Neural progenitor cell (in vitro differentiated cells): ENCODE measurements at places on chromosomes 1 and 21. TPM values are rescaled to one million over a fixed set of nuclear protein-coding genes. Genes with fewer than 3 reads are reported as not detected.
A peak's percentile ranks its signal among the peaks of the same experiment; 100 is the strongest.

The CITED4 gene
- total RNA-seq = 0.77 and 12.8 TPM in 2 replicates

The AMY2A gene
- total RNA-seq = not detected in 2 replicates

The UMODL1 gene
- total RNA-seq = 0.09 TPM in 1 of 2 replicates, not detected in the other

The ETS2 gene
- total RNA-seq = 18.8 and 22.4 TPM in 2 replicates

The RGL1 gene
- 13.5 and 15.0 TPM in 2 replicates for total RNA-seq

The SNAP47 gene
- 52.8 and 54.8 TPM in 2 replicates for total RNA-seq

The SLC9C2 gene
- not detected in 2 replicates for total RNA-seq

The FAM163A gene
- 0.11 and 0.40 TPM in 2 replicates for total RNA-seq

The RPE65 gene
- total RNA-seq = not detected in 2 replicates

The RASAL2 gene
- total RNA-seq = 14.0 and 18.3 TPM in 2 replicates

The RWDD3 gene
- total RNA-seq = 22.1 and 32.2 TPM in 2 replicates

The RHCE gene
- total RNA-seq = 0.22 and 0.43 TPM in 2 replicates

The OVAAL gene
- not detected in 2 replicates for total RNA-seq

The ZNF683 gene
- not detected in 2 replicates for total RNA-seq

The OLIG2 gene
- 0.15 TPM in 1 of 2 replicates, not detected in the other for total RNA-seq

The HTR6 gene
- 0.25 TPM in 1 of 2 replicates, not detected in the other for total RNA-seq

The PRDM16 gene
- total RNA-seq = 1.9 and 2.0 TPM in 2 replicates

DNA sequence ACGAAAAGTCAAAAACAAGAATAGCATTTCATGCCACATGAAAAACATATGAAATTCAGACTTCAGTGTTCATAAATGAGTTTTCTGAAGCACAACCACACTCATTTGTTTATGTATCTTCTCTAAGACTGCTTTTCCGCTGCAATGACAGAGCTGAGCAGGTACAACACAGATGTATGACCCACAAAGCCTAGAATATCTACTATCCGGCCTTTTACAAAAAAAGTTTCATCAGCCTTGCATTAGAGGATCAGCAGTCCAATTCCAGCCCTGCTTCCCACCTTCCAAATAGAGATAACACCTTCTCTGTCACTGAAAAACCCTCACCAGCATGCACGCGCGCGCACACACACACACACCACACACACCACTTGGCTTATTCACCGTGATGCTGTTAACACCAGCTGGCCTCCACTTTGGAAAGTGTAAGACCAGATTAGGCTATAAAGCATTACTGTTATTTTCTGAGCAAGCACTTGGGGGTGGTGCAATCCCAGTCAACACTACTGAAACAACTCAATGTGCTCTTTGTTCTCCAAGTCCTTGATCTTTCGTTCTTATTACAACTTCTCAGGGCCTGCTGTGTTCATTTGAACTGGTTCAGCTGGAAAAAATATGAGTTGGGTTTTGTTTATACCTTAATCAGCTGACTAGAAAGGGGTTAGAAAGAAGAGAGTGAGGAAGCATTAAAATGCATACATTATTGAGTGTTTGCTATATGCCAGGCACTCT is 90.0 kb downstream of the GLUL start:
- H3K4me3 ChIP-seq = no peak overlapping the region
- DNase-seq = peak; percentile 49
- H3K4me1 ChIP-seq = peaks cover 20% of the 10 kb centered on the region
- no peak overlapping the region for H3K27ac ChIP-seq
- no peaks in the 10 kb centered on the region for H3K36me3 ChIP-seq
- no peaks in the 10 kb centered on the region for H3K27me3 ChIP-seq

DNA sequence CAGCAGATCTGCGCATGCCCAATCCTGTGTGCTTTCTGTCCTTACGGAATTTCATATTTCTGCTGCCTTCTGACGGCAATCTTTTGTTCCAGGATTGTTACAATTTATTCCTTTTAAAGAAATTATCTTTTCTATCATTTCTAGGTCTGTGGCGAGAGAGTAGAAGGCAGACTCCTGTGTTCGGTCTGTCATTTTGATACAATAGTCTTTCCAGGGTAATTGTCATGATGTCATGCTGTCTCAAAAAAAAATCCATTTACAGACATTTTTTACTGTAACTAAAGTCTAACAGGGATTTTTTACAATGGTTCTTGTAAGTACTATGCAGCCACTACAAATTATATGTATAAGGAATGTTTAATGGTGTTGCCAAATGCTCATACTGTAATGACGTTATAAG is 9.0 kb upstream of the KRTAP7-1 start:
- H3K27me3 ChIP-seq = no peaks in the 10 kb centered on the region
- no peak overlapping the region for H3K27ac ChIP-seq
- no peak overlapping the region for H3K4me3 ChIP-seq
- H3K36me3 ChIP-seq = no peaks in the 10 kb centered on the region

DNA sequence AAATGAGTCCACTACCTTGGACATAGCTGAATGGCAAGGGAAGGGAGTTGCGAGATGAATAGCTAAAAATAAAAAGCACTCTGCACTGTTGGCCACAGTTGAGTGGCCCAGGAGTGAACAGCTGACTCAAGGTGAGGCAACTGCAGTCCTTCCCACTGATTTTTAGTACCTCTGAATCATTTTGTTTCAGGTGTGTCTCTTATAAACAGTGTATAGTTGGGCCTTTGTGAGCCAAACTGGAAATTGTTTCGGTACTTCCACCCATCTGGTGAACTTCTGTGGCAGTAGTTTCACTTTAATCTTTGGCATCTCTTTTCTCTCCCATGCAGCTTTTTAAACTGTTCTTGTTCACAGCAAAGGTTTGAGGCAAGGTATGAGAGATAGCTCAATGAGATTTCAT is 122.7 kb downstream of the VAV3 start:
- H3K36me3 ChIP-seq = no peaks in the 10 kb centered on the region
- no peak for DNase-seq
- H3K27ac ChIP-seq = no peak overlapping the region
- H3K4me1 ChIP-seq = no peaks in the 10 kb centered on the region

GRCh38 chr1:96090134-96090533 is 631.5 kb upstream of the PTBP2 start:
- no peaks in the 10 kb centered on the region for H3K27me3 ChIP-seq
- no peaks in the 10 kb centered on the region for H3K4me1 ChIP-seq
- H3K4me3 ChIP-seq = no peak overlapping the region
- no peak for DNase-seq

GRCh38 chr1:100955322-100955721 is 59.4 kb downstream of the SLC30A7 start:
- peak overlapping the region; percentile 26 for H3K4me3 ChIP-seq
- H3K27ac ChIP-seq = peak overlapping the region; percentile 77
- peak; percentile 63 for DNase-seq
- peaks cover 38% of the 10 kb centered on the region for H3K4me1 ChIP-seq

- H3K36me3 ChIP-seq = no peaks in the 10 kb centered on the region
- no peak overlapping the region for H3K27ac ChIP-seq
- H3K27me3 ChIP-seq = no peaks in the 10 kb centered on the region
- no peak overlapping the region for H3K4me3 ChIP-seq
- DNase-seq = no peak
These were observed 166.4 kb downstream of the PSMG1 start for GRCh38 chr21:39016740-39017315.

GRCh38 chr1:228459091-228459993 is 27.8 kb upstream of the RNF187 start:
- H3K27ac ChIP-seq = no peak overlapping the region
- peak overlapping the region; percentile 78 for H3K4me3 ChIP-seq
- no peaks in the 10 kb centered on the region for H3K36me3 ChIP-seq
- peaks cover 22% of the 10 kb centered on the region for H3K4me1 ChIP-seq
- DNase-seq = peak; percentile 89

DNA sequence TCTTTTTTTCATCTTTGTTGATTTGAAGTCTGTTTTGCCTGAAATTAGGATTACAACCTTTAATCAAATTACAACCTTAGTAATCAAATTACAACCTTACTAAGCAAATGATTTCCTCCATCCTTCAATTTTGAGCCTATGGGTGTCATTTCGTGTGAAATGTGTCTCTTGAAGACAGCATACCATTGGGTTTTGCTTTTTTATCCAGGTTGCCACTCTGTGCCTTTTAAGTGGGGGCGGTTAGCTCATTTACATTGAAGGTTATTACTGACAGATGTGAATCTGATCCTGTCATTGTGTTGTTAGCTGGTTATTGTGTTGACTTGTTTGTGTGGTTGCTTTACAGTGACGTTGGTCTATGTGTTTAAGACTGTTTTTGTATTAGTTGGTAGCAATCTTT is 74.8 kb upstream of the BCL9 start:
- no peak overlapping the region for H3K27ac ChIP-seq
- H3K4me3 ChIP-seq = no peak overlapping the region
- no peaks in the 10 kb centered on the region for H3K4me1 ChIP-seq
- H3K36me3 ChIP-seq = no peaks in the 10 kb centered on the region

- no peak overlapping the region for H3K27ac ChIP-seq
- DNase-seq = no peak
- no peaks in the 10 kb centered on the region for H3K27me3 ChIP-seq
- H3K4me1 ChIP-seq = no peaks in the 10 kb centered on the region
These were observed 165.8 kb upstream of the EDN2 start for GRCh38 chr1:41650028-41650880.

DNA sequence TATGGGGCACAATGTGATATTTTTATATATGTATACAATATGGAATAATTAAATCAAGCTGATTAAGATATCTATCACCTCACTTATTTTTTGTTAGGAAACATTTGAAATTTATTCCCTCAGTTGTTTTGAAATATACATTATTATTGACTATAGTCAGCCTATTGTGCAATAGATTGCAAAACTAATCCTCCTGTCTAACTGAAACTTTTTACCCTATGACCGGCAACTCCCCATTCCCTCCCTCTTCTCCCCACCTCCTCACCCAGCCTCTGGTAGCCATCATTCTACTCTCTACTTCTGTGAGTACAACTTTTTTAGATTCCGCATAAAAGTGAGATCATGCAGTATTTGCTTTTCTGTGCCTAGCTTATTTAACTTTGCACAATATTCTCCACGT is 117.7 kb upstream of the SGIP1 start:
- H3K36me3 ChIP-seq = no peaks in the 10 kb centered on the region
- no peak overlapping the region for H3K4me3 ChIP-seq
- no peaks in the 10 kb centered on the region for H3K4me1 ChIP-seq
- no peak for DNase-seq
- H3K27ac ChIP-seq = no peak overlapping the region

DNA sequence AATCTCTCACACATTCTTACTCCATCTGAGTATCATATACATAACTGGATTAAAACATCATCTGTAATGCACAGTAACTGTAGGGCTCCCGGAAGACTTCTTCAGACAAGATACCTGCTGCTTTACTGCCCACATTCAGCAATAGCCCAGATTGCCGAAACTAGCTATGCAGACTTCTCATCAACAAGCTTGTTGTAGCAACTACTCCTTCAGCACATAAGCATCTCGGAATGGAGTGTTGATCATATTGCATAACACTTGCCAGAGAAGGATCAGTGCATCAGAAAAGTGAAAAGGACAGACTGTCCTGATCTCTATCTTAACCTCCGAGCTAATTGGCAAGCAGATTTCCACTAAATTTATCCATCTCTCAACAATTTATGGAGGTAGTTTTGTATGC is 354.6 kb upstream of the C1orf87 start:
- H3K36me3 ChIP-seq = no peaks in the 10 kb centered on the region
- no peak for DNase-seq
- H3K4me3 ChIP-seq = no peak overlapping the region
- no peaks in the 10 kb centered on the region for H3K27me3 ChIP-seq
- no peak overlapping the region for H3K27ac ChIP-seq

GRCh38 chr1:12001249-12001917 is 17.9 kb upstream of the MIIP start:
- H3K27ac ChIP-seq = no peak overlapping the region
- H3K4me3 ChIP-seq = no peak overlapping the region
- H3K4me1 ChIP-seq = no peaks in the 10 kb centered on the region
- no peaks in the 10 kb centered on the region for H3K36me3 ChIP-seq
- no peaks in the 10 kb centered on the region for H3K27me3 ChIP-seq

GRCh38 chr1:69661686-69662085 is 94.0 kb downstream of the LRRC7 start:
- H3K36me3 ChIP-seq = no peaks in the 10 kb centered on the region
- H3K27ac ChIP-seq = no peak overlapping the region
- H3K27me3 ChIP-seq = no peaks in the 10 kb centered on the region
- H3K4me1 ChIP-seq = no peaks in the 10 kb centered on the region
- DNase-seq = no peak

DNA sequence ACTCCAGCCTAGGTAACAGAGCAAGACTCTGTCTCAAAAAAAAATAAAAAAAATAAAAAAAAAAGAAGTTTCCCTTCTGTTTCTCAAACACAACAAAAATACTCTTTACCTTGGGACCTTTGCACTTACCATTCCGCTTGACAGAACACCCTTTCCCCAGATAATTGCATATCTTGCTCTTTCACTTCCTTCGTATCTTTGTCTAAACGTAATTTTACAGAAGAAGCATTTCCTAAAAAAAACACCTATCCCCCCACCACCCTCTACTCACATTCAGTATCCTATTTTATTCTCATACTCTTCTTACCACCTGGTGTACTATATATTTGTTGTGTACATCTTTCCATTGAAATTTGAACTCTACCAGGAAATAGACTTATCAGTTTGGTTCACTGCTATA is 32.7 kb downstream of the ASH1L start:
- H3K27ac ChIP-seq = peak overlapping the region; percentile 54
- no peaks in the 10 kb centered on the region for H3K27me3 ChIP-seq
- H3K4me1 ChIP-seq = no peaks in the 10 kb centered on the region
- no peak for DNase-seq
- H3K4me3 ChIP-seq = no peak overlapping the region

- no peak overlapping the region for H3K4me3 ChIP-seq
- peaks cover 35% of the 10 kb centered on the region for H3K27me3 ChIP-seq
- H3K27ac ChIP-seq = no peak overlapping the region
- H3K4me1 ChIP-seq = peaks cover 37% of the 10 kb centered on the region
- DNase-seq = no peak
- no peaks in the 10 kb centered on the region for H3K36me3 ChIP-seq
These were observed 2.2 kb upstream of the CRYBG2 start for GRCh38 chr1:26356106-26356505.

GRCh38 chr1:71269179-71269578 is 188.3 kb upstream of the ZRANB2 start:
- no peak overlapping the region for H3K4me3 ChIP-seq
- DNase-seq = no peak
- H3K4me1 ChIP-seq = peaks cover 9% of the 10 kb centered on the region
- no peaks in the 10 kb centered on the region for H3K27me3 ChIP-seq
- H3K36me3 ChIP-seq = no peaks in the 10 kb centered on the region

DNA sequence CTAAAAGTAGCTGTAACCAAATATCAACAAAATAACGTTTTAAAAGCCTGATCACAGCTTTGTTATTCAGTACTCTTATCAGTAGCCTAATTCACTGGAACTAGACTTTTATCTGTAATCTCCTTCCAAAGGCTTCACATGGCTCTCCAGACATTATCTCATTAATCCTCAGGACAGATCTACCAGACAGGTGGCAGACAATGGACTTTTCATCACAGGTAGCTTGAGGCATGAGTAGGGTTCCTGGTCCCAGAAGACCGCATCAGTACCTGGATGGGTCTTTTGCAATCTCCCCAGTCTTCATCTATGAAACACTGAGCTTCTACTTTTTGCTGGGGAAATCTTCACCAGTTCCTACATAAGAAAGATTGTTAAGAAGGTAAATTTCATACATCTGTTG is 132.2 kb upstream of the FOXD3 start:
- DNase-seq = no peak
- no peak overlapping the region for H3K4me3 ChIP-seq

- no peak overlapping the region for H3K4me3 ChIP-seq
- peak; percentile 68 for DNase-seq
- no peak overlapping the region for H3K27ac ChIP-seq
- no peaks in the 10 kb centered on the region for H3K27me3 ChIP-seq
These were observed 382.8 kb downstream of the AMY1C start for GRCh38 chr1:104132382-104132973.
